Activated CD4-positive, alpha-beta T cell treated with anti-CD3 and anti-CD28 coated beads for 24 hours (primary cell): ENCODE measurements at places on chromosomes 12 and 14.

DNA sequence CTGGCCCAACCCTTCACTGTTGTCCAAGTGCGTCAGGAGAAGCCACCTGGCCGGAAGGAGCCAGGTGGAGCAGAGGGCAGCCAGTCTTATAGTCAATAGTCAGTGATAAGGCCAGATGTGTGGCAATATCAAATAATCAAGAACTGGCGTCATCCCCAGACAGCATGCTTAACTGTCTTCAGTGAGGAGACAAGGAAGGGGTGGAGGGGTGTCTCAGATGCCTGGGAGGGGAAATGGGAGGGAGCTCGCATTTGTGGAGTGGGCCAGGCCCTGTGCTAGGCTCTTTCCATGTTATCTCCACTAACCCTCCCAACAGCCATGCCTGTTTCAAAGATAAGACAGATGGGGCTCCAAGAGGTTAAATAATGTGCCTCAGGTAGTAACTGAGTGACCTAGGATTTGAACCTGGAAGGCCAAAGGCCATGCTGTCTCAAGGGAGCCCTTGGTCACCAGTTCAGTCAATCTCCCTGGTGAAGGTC lies 48.9 kb upstream of the FOS start:
- DNase-seq, result no peak

DNA sequence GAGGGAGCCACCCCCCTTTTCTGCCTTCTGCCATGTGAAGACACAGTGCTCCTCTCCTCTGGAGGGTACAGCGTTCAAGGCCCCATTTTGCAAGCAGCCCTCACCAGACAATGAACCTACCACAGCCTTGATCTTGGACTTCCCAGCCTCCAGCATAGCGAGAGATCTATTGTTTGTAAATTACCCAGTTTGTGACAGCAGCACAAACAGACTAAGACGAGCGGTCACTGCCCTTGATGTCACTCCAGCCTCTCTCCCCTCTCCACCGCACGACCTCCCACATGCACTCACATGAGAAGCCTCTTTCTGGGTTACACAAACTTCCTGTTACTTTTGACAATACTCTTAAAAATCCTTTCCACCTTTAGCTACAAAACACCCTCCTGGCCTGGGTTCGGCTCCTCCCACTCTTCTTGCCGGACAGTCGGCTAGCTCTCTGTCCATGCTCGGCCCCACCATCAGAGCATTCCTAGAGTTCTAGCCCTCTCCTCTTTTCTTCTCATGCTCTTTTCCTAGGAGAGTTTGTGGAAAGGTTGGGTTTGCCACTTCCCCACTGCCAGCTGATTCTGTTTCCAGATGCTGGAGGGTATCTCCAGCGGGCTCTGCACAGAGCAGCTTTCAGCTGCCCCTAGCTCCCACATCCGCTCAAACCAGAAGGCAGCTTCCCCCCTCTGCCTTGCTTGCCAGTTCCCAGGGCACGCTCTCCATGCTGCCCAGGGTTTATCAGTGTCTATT lies 124.3 kb downstream of the FOXN3 start:
- no peak for DNase-seq

GRCh38 chr12:57138526-57139272 lies 8.7 kb downstream of the LRP1-AS start:
- no peak for DNase-seq

DNA sequence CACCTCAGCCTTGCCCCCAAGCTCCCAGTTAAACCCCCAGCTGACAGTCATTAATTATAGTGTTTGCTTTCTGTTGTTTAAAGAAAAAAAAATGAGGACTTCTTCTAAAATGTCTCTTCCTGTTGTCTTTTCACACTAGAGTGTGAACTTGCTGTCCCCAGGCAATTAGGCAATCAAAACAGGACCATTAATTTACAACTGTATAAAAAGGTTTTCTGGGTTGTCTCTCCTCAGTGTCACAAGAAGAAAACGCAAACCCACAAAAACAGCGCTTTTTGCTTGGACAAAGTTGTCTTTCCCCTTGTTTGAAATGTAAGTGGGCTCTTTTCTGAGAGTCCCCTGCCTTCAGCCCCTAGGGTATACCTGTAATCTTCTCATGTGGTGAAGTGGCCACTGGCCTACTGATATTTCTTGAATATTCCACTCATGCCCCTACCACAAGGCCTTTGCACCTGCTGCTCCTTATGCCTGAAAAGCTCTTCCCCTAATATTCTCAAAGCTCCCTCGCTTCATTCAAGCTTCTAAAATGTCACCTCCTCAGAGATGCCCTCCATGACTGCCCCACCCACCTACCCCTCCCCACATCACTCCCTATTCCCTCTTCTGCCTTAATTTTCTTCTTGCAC lies 158.9 kb upstream of the PWP1 start:
- DNase-seq, result no peak

DNA sequence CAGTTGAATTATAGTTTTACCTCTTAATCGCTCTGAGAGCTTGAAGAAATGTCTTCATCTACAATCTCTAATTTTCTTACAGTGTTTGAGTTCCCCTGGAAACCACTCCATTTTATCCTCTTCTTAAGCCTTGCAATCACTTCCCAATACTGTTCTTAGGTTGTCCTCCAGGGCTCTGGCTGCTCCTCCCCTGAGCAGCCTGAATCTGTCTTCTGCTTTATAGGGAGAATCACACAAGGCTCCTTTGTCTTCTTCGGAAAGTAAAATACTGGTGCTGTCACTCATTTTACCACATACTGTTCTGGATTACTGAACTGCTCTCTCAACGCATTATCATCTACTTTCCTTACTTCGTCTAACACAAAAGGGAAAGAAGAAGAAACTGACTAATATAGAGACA lies 133.7 kb downstream of the MDGA2 start:
- no peak for DNase-seq

GRCh38 chr12:127925971-127926370 lies 341.0 kb upstream of the TMEM132C start:
- no peak for DNase-seq

- DNase-seq, result no peak
These were observed 129.0 kb downstream of the AACS start for GRCh38 chr12:125194163-125194773.

DNA sequence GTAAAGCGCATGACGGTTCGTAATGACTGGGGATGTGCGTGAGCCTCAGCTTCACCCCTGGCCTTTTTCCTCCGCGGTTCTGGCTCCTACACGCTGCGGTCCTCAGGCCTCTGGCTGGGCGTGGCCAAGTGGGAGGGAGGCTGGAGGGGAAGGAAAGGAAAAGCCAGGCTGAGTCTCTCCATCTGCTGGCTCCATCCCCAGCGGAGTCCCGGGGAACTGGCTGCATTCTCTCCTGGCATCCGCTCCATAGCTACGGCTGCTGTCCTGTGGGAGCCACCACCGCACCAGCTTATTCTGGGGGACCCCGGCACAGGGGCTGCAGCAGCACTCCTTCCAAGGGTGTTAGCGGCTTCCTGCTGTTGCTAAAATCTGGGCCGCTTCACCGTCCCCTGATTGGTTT lies 68.2 kb upstream of the SLC24A4 start:
- no peak for DNase-seq

- DNase-seq, result no peak
These were observed 30.2 kb downstream of the MSRB3 start for GRCh38 chr12:65308601-65309071.

DNA sequence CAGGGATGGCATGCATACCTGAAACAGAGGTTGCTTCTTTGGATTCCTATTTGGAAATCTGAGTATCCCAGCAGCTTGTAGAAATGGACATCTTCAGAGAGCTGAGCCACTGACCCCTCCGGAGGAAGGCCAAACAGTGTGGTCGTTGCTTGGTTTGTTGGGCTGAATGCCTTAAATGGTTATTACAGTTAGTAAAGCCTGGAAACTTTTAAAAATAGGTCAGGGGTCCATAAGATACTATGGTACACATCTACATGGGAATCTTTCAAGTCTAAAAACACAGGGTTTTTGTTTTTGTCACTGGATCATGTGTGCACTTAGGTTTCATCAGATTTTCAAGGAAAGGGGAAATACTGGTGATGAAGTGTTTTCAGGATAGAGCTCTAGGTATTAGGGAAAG lies 7.7 kb downstream of the DYRK2 start:
- DNase-seq, result no peak

GRCh38 chr14:75967866-75968265 lies 13.9 kb downstream of the TGFB3 start:
- no peak for DNase-seq

- DNase-seq, result no peak
These were observed 44.6 kb upstream of the FAR2 start for GRCh38 chr12:29104516-29104915.

DNA sequence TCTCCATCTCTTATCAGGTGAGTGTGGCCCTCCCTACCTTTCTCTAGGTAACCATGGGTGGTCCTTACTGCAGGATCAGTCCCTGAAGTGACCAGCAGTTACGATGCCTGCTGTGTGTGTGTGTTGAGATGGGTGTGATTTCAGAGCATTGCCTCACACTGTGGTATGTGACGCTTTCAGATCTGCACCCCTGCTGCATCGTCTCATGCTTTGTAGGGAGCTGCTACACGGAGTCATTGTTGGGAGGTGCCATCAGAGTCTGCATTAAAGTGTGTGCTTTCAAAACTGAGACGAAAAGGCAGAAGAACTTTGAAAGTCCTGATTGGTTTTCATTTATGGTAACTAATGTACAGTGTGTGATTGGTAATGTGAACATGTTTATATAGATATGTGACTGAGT lies 150.5 kb downstream of the PELI2 start:
- DNase-seq, result no peak

- no peak for DNase-seq
These were observed 131.5 kb downstream of the KCNK10 start for GRCh38 chr14:88191605-88192004.

DNA sequence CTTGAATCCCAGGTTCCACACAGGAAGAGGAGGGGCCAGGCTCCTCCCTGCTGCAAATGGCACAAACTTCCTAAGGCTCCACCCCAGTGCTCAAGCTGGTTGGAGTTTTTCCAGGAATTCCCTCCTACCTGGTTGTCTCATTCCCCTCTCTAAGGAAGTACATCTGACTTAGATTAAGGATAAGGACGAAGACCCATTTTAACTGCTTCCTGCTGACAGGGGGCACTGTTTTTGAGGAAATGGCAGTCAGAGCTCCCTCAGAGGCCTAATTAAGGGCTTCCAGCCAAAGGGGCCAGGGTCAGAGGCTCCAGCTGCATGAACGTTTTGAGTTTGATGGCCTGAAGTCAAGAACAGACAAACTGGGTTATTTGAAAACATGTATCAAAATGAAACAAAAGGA lies 1084.7 kb downstream of the SLC6A15 start:
- DNase-seq, result no peak

GRCh38 chr12:20268121-20268732 lies 100.1 kb upstream of the PDE3A start:
- no peak for DNase-seq

GRCh38 chr12:100114574-100114973 lies 28.1 kb downstream of the BLTP3B start:
- DNase-seq, result no peak

DNA sequence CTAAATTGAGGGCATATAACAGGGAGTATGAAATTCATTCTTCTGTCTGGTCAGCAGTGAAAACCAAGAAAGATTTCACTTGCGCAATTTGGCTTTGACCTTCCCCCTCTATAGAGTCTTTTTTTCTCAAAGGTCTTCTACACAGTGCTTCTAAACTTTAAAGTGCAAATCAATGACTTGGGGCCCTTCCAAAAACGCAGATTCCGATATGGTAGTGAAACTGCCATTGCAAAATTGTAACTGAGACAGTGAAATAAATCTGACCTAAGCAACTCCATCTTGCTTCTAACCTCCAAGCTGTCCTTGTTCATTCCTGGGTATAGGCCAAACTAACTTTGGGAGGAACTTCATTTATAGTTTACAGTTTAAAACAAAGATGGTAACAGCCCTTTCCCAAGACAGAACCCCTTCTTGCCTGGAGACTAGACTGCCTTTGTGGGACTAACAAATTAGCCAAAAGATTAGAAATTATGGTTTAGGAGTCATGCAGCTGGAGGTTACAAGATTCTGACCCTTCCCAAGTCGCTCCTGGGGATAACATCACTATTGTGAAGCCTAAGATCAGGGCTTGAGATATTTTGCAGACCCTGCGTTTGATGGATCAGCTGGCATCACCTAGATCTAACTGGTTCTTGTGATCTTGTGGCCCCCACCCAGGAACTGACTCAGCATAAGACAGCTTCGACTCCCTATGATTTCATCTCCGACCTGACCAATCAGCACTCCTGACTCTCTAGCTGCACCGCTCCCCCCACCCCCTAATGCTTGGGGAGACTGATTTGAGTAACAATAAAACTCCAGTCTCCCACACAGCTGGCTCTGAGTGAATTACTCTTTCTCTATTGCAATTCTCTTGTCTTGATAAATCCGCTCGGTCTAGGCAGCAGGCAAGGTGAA lies 5.0 kb downstream of the SLC25A21 start:
- DNase-seq, result no peak

- no peak for DNase-seq
These were observed 182.8 kb downstream of the SRGAP1 start for GRCh38 chr12:64027311-64027710.

- no peak for DNase-seq
These were observed 1043.0 kb downstream of the VRK1 start for GRCh38 chr14:97840159-97840558.

GRCh38 chr12:24780697-24781368 lies 168.1 kb downstream of the BCAT1 start:
- DNase-seq, result no peak

GRCh38 chr12:31773223-31773750 lies 44.5 kb upstream of the AMN1 start:
- no peak for DNase-seq

- no peak for DNase-seq
These were observed 113.0 kb upstream of the NTF3 start for GRCh38 chr12:5318874-5319273.

- DNase-seq, result no peak
These were observed 6.6 kb downstream of the PPP4R4 start for GRCh38 chr14:94180655-94181271.

DNA sequence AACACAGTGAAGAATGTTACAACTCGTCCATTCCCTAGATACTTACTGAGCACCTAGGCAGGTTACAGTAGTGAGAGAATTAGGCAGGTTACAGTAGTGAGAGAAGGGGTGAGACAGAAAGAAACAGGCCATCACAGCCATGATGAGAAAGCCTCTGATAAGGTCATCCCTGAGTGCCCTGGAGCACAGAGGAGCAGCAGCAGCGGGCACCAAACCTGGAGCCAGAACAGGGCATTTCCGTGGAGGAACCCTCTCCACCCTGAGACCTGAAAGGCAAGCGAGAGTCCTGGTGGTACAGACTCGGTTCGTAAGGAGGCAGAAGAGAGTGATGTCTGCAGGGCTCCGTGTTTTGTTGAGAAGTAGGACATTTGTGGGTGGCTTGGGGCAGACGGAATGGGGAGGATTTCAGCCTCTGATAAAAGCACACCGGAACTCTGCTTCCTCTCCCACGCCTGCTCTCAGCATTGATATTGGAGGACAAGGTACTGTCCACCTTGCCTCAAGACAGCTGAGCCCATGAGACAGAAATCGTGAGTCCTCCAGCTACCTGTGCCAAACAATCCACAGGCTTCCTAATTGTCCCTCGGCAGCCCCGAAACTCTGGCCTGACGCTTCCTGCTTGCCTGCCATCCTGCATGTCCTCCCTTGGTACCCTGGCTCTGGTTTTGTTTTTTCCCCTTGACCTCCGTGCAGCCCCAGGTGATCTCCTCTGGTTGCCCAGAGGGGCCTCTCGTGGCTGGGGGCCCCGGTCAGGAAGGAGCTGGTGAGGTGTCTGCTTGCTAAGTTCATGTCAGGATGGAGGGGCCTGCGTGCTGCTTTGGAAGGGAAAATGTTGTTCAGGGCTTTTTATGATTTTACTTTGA lies 136.1 kb downstream of the GCH1 start:
- no peak for DNase-seq

- no peak for DNase-seq
These were observed 162.4 kb downstream of the GALC start for GRCh38 chr14:87830443-87831096.

- no peak for DNase-seq
These were observed 138.7 kb downstream of the TTC7B start for GRCh38 chr14:90677484-90678050.
